IPS-NIHi11 (cell line): ENCODE measurements at places on chromosomes 6 and 20.

- DNase-seq = no peak
These were observed 16.9 kb downstream of the SEC23B start for GRCh38 chr20:18524646-18525045.

- no peak for DNase-seq
These were observed 165.8 kb downstream of the CD24 start for GRCh38 chr6:106808758-106809157.

GRCh38 chr6:31210741-31211532 lies 40.5 kb upstream of the POU5F1 start:
- no peak for DNase-seq

DNA sequence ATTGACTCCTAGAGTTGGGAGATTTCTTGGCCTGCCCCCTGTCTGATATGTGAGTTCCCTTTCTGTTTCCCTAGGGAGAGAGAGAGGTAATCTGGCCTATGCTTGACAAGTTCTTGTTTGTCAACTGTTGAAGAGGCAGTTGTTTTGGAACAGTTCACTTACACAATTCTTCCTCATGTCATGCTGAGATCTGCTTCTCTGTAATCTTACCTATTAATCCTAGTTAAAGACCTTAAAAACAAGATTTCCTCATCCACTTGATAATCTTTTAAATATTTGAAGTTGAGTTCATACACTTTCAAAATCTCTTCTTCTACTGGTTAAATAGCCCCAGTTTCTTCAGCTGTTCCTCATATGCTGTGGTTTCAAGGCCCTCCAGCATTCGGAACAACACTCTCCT lies 89.9 kb downstream of the FIG4 start:
- no peak for DNase-seq

DNA sequence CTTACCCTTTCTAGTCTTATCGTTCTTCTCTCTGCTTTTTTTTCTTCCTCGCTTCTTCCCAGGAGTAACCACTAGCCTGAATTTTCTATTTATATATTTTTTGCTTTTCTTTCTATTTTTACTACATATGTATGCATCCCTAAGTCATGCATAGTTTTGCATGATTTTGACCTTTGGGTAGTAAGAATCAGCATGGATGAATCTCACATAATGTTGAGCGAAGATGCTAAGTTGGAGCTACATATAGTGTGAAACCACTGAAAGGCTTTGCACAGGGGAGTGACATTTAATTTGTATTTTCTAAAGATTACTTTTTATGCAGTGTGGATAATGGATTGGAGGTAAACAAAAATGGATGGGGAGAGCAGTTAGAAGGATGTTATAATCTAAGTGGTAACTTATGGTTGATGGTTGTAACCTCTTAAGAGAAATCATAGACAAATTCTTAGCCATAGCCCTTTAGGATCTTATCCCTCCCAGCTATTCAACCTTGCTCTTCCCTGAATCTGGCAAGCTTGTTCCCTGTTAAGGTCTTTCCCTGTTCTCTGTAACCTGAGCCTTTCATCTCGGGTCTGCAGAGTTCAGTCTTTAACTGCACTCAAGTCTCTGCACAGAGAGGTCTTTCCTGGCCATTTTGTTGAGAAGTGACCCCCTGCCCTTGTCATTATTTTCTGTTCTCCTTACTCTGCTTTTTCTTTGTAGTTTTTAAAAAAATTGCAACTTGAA lies 18.0 kb downstream of the PEX7 start:
- DNase-seq = peak; percentile 30

DNA sequence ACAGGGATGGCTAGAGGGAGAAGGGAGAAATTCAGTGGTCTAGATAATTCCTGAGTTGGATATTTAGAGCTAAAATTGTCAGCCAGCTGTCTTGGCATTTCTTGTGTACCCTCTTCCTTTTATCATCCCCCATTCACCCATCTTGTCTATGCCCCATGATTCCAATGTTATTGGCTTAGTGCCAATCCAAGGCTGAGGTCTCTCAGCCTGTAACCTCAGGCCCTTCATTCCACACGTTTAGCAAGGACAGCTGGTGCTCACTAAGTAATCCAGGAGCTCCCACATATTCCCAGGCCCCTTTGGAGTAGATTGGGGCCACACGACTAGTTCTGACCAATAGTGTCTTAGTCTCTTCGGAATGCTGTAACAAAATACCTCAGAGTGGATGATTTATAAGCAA lies 112.4 kb upstream of the ATXN1 start:
- DNase-seq = no peak

DNA sequence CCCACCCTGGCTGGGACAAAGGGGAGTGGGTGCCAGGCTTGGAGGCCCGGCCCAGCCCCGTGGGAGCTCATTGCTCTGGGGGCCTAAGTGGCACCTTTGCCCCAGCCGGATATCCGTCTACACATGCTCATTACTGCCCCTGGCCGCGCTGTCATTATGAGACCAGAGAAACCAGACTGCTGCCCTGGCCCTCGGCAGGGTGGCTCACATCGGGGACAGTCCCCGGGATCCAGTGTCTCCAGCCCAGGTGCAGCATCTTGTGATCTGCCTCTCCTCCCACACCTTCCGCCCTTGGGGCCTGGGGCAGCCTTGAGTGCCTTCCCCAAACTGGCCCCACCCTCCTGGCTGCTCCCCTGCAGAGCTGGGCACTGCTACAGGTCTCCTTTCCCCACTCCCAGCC lies 4.9 kb downstream of the SRMS start:
- no peak for DNase-seq

GRCh38 chr6:26159357-26160273 lies 72.4 kb downstream of the HFE start:
- DNase-seq = no peak

DNA sequence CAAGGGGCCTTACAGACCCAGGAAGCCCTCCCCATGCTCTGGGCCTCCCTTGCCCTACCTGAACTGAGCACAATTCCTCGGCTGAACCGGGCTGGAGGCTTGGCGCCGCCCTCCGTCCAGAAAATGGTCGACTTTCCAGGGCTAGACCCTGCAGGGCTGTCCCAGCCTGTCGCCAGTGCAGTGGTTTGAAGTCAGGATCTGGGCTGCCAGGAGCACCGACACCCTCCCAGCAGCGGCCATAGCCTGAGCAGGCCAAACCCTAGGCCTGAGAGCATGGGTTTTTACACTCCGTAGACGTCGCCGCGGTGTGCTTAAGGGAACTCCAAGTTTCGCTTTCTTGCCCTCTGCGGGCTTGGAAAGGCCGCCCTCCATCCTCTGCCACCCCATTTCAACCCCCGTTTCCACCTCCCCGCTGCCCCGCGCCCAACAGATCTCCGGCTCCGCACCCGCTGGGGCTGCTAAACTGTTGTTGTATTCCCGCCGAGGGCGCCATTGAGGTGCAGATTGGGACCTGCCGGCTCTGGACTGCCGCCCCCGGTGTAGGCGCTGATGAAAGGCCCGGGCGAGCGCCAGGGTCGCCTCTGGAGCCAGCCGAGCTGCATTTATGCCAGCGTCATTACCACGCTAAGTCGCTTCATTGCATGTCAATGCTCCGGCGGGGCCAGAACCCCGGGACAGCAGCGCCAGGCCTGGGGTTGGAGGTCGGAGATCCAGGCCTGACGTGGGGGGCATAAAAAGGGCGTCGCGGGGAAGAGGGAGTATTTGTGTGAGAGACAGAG lies 2.2 kb upstream of the TFAP2A start:
- DNase-seq = peak; percentile 68

DNA sequence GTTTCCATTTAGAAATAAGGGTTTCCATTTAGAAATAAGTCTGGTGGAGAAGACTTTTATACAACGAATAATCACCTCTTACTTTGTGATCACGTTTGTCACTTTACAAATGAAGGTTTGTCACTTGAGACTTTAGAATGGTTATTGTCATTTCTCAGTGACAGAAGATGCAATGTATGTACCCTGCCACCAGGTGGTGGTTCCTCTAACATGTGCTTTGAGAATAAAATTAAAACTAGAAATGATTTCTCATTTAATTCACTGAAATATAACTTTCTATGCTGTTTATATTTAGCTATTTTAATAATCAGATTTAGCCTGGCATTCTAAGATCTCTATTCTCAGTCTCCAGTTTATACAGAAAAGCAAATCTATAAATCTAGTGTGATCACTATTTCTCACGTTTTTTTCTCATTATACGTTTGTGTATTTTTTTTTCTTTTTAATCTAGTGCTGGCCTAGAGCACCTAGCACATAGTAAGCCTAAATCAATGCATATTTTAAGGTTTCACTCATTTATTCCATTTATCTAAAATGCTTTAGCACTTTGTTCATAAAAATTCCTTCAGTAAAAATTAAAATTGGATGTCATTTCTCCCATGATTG lies 57.4 kb upstream of the TFAP2D start:
- peak; percentile 28 for DNase-seq

DNA sequence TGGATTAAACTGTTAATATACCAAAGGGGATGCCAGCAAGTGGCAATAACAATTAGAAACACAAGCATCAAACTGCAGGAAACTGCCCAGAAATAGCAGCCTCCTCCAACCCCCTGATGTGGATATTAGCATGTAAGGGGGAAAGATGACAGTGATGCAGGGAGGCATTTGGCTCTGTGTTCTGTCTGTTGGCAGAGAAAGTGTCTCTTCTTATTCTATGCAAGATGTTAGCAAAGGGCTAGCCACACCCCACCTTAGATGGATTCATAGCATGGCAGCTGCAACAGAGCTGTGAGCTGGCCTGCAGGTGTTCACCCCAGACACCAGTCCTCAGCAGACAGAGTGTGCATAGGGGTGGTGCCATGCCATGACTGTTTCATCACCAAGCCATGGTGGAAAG lies 38.0 kb downstream of the SCP2D1 start:
- no peak for DNase-seq

GRCh38 chr6:39152262-39152661 lies 37.3 kb upstream of the SAYSD1 start:
- DNase-seq = no peak

GRCh38 chr6:168024951-168025510 lies 27.6 kb downstream of the KIF25 start:
- DNase-seq = no peak

- no peak for DNase-seq
These were observed 947.1 kb downstream of the TFAP2A start for GRCh38 chr6:9467741-9468140.

DNA sequence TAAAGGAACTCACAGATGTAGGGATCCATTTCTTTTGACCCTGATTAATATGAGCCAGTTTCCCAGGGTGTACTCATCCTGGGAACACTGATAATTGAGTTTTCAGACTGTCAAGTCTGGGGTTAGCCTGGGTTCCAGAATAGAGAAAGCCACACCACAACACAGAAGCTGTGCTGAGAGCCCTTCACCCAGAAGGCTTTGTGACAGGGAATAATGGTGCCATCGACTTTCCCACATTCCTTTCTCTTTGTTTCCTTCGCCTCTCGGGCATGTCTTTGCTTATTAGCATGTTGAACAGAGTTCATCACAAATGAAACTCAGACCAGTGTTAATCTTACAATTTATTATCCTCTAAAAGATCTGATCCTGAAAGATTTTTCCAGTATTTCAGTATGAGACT lies 95.0 kb downstream of the TCP11 start:
- DNase-seq = no peak

- DNase-seq = no peak
These were observed 130.4 kb downstream of the INSM1 start for GRCh38 chr20:20498076-20498861.

- no peak for DNase-seq
These were observed 1071.4 kb upstream of the ADGRB3 start for GRCh38 chr6:67563671-67564070.

- DNase-seq = no peak
These were observed 782.9 kb downstream of the PTPRT start for GRCh38 chr20:42406826-42407225.

DNA sequence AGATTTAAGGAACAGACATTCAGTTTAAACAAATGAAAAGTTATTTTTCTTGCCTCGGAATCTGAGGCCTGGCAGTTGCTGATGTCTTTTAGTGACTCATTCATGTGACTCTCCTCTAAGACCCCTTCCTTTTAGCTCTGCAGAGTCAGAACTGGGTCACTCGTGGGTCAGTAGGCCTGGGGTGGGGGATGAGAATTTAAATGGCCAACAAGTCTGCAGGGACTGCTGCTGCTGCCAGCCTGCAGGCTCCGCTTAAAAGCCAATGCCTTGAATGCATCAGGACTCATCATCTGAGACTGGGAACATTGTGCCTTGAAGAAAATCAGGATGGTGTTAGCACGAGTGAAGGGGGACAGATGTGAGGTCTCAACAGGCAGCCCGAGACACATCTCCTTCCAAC lies 404.3 kb downstream of the CDH26 start:
- no peak for DNase-seq

GRCh38 chr6:16301511-16301910 lies 63.1 kb downstream of the GMPR start:
- no peak for DNase-seq

DNA sequence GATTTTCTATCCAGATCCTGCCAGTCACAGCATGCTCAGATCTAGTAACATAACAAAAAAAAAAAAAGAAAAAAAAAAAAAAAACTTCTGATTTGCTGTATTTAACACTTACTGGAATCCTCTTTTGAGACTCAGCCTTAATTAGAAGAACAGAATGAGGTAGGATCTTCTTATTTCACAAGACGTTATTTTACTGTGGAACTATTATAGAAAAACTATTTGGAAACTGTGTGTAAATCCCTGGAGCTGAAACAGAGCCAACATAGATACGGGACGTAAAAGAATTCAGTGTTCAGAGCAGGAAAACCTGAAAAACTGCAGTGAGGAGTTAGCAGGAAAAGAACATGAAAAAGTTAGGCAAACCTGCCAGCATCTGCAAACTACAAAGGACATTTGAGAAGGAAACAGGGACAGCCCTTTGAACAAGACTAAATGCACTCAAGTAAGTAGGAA lies 3.4 kb upstream of the ZNF217 start:
- no peak for DNase-seq

DNA sequence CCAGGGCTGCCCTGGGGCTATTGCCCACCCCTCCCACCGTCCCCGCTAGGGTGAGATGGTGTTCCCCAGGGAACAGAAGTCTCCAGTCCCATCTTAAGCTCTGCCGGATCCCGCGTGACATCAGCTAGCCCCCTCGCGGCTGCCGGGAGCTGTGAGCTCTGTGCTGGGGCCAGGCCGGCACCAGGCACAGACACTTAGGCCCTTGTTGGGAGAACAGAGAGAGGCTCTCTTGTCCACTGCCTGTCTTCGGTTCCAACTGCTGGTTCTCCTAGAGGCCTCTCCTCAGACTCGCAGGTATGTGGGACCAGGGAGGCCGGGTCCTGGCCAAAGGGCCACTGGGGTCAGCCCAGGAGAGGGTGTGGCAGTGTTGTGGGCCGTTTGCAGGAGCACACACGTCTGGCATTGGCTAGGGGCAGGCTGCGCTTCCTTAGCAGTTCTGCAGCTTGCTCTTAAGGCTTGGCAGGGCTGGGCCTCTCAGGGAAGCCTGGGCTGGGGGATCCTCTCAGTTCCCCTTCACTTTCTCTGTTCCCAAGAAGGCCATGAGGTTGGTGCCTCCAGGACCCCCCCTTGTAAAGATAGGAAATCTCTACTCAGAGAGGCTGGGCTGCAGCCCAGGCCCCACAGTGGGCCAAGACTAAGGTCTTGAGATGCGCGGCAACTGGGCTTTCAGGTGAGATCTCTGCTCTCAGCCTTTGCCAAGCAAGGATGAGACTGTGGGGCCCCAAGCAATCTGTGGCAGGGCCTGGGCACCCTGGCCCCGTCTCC lies 6.3 kb downstream of the SGK2 start:
- DNase-seq = no peak

- peak; percentile 21 for DNase-seq
These were observed 39.4 kb downstream of the HFE start for GRCh38 chr6:26126394-26127235.

GRCh38 chr6:157760137-157760536 lies 62.9 kb upstream of the SNX9 start:
- DNase-seq = no peak
